A549 treated with CORT108297 at 1 μM for 4 hours (cell line): ENCODE measurements at places on chromosomes 5 and 9. TPM values are rescaled to one million over a fixed set of nuclear protein-coding genes. Genes with fewer than 3 reads are reported as not detected.

TSSK1B gene
- total RNA-seq = not detected in 5 replicates

SREK1IP1 gene
- 7.5 to 11.0 TPM (median 8.7 TPM) in 5 replicates for total RNA-seq

ZNF454 gene
- total RNA-seq = not detected in 5 replicates

SLC34A1 gene
- 0.02 TPM in 1 of 5 replicates, not detected in the others for total RNA-seq
